Activated CD4-positive, alpha-beta T cell treated with anti-CD3 and anti-CD28 coated beads, Interleukin-2, Interleukin-6, amounts not matched to agents 100 ng/mL and 50 ng/mL, durations not matched to agents 16 hours and 8 hours (primary cell): ENCODE measurements at places on chromosomes 7 and 10.

- DNase-seq: peak; percentile 88
Measured at GRCh38 chr10:69045441-69046300, 42.2 kb upstream of the SRGN start.

DNA sequence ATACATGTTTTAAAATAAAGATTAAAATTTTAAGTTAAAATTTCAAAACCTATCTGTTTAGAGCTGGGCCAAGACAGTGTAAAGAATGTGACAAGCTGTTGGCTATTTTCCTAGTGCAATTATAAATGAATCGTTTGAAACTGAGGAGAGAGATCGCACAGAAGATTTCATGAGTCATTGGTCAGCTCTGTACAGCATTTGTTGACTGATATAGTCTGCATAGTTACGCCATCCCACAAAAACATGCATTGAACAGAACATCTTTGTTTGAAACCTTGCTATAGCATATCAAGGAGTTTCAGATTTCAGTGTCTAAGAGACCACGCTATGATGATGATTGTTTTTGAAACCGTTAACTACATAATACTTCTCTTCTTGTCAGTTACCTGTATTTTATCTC is 1.3 kb upstream of the C10orf67 start:
- peak; percentile 56 for DNase-seq

GRCh38 chr7:48244864-48245271 is 73.6 kb downstream of the ABCA13 start:
- DNase-seq: no peak

DNA sequence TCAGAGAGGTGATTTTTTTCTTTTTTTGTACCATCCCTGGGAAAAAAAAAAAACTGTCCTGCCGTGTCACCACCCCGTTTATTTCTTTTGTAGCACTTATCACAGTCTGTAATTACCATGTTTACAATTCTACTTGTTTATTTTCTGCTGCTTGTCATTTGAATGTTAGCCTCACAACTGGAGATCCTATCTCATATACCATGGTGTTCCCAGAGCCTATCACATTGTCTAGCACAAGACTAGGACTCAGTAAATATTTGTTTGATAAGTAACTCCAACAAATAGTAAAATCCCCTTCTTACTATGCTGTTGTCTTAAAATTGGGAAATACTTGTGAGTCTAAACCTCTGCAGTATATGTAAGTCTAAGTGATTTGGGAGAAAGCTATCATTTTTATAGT is 36.0 kb downstream of the MKLN1 start:
- no peak for DNase-seq

- DNase-seq: no peak
Measured at GRCh38 chr7:14505906-14506305, 396.6 kb downstream of the DGKB start.

DNA sequence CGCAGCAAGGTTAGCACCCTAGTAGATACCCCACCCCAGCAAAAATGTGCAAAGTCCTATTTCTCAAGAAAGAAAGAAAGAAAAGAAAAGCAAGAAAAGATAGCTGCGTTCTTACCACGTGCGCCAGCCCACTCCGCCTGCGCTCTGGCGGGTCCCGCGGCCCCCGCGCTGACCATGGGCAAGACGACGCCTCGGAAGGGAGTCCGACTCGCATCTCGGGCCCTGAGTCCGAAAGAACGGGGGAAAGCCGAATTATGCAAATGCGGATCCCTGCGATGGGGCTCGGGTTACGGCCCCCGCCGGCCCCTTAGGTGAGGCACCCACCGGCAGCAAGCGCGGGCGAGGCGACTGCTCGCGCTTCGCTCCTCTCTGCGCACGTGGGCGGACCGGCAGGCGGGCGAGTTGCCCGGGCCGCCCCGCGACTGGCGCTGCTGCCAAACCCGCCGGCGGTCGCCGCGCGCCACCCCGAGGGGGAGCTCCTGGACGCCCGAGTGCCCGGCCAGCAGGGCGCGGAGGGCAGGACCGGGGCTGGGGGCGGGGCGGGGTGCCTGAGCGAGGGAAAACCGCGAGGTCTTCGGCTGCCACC is 2.4 kb upstream of the EGR2 start:
- peak; percentile 48 for DNase-seq

DNA sequence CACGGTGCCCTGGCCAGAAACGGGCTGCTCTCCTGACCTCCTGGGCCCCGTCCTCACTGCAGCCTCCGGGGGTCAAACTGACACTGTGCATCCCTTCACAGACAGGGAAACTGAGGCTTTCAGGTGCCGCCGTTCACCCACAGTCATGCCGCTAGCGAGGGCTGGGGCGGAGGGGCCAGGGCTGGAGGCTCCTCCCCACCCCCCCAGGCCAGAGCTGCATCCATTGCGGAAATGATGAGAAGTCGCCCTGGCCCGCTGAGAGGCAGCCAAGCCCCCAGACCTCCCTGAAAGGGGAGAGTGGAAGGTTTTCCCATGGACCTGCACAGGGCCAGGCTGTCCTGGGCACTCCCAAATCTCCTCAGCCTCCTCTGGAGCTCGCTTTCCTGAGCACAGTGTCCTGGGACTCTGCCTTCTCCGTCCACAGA is 16.5 kb upstream of the INPP5A start:
- DNase-seq: no peak

DNA sequence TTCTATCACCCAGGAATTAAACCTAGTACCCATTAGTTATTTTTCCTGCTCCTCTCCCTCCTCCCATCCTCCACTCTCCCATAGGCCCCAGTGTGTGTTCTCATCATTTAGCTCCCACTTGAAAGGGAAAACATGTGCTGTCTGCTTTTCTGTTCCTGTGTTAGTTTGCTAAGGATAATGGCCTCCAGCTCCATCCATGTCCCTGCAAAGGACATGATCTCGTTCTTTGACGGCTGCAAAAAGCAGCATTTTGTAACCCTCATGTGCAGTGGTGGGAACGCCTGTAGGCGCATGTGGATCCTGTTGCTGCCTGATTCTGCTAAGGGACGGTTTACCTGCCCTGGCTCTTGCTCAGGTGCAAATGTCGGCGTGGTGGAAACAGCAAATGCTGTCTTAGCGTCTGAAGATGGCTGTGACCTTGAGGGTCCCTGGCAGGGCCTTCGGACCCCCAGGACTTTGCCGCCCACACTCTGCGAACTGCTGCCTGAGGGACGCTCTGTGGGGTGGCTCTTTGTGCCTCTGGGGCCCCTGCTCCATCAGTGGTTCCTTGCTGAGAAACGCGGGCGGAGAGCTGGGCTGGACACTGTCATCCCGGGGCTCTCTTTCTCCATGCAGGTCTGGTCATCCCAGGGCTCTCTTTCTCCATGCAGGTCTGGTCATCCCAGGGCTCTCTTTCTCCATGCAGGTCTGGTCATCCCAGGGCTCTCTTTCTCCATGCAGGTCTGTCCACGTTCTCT is 5.6 kb upstream of the MTG1 start:
- DNase-seq: no peak

DNA sequence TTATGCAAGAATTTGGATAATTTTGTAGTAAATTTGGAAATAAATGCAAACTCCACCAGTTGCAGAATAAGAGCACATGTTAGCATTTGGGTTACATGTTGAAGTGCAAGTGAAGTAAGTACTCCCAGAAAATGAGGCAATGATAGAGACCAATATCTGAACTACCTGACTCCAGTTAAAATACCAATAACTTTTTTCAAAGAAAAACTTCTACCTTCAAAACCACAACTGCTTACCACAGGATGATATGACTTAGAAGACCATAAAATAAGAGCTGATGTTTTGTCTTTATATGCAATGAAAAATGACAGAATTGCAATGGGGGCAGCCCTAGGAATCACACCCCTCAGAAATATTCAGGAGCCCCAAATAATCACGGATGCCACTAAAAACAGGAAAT is 561.6 kb upstream of the TEX47 start:
- no peak for DNase-seq

GRCh38 chr10:33743429-33743857 is 409.0 kb upstream of the NRP1 start:
- no peak for DNase-seq

DNA sequence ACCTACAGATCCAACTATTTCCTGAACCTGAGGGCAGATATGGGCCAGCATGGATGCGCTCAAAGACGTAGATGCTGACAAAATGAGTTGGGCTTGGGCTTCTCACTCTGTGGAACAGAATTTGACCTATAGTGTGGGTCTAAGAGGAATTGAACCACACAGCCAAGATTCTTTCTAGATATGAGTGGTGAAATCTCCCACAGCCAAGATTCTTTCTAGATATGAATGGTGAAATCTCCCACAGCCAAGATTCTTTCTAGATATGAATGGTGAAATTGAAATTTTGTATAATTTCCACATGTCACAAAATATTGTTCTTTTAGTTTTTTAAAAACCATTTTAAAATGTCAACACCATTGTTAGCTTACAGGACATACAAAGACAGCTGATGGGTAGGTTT is 215.4 kb upstream of the LRGUK start:
- DNase-seq: peak; percentile 56

DNA sequence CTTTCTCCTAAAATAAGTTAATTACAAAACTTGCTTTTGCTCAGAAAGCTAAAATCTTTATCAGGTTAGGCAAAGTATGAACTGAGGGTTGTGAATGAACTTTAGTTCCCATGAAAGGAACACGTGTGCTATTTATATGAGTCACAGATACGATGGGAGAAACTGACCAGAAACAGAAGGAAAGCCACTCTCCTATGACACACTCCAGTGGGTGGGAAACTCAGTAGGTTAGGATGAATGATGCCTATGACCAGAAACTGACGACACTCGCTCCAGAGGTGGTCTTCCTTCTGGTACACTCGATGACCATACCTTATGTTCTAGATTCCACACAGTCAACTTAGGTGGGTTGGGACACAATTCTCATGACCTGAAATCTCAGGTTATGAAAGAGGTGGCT is 215.7 kb upstream of the INHBA start:
- DNase-seq: no peak

DNA sequence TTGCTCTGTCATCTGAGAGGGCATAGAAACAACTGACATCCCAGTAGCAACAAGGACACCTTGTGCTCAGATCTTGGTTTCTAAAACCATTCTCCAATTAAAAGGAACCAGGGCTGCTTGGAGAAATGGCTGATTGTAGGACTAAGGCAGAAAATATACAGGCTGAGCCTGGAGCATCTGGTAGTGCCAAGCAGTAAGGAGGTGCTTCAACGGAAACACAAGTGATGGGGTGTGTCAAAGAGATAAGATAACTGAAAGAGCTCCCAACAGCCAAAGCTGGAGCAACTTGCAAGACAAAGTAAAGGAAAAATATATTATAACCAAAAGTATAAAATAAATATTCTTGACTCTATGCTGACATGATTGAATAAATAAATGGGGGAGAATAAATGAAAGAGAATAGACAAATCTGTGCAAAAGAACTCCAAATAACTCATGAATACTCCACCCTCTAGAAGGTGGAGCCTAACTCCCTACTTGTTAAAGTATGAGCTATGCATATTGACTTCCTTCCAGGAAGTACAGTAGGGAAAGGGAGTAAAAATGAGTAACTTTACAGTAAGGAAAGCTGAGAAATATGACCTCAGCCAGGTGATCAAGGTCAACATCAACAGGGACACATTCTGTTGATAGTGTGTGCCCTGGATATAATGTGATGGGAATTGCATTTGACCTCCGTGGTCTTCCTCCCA is 162.4 kb downstream of the NOC3L start:
- DNase-seq: no peak

DNA sequence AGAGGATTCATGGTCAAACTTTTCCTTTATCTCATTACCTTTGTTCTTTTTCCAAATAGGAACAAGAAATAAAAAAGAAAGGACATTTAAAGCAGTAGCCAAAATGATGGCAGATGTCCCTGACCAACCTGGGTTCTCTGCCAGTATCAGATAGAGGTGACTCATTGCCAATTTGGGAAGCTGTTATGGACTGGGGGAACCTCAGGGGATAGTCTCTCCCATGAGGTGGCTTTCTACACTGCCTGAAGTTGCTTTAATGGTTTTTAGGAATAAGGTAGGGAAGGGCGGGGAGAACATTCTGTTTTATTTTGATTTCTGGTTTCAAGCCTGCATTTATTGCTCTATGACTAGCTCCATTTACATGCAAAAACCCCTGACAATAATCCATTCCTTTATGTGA is 457.9 kb upstream of the TPK1 start:
- no peak for DNase-seq

GRCh38 chr10:95663496-95663895 is 7.0 kb upstream of the ALDH18A1 start:
- DNase-seq: no peak

- DNase-seq: no peak
Measured at GRCh38 chr7:69388452-69389137, 209.7 kb upstream of the AUTS2 start.

- no peak for DNase-seq
Measured at GRCh38 chr10:71397296-71398212, 834 bp downstream of the CDH23 start.

DNA sequence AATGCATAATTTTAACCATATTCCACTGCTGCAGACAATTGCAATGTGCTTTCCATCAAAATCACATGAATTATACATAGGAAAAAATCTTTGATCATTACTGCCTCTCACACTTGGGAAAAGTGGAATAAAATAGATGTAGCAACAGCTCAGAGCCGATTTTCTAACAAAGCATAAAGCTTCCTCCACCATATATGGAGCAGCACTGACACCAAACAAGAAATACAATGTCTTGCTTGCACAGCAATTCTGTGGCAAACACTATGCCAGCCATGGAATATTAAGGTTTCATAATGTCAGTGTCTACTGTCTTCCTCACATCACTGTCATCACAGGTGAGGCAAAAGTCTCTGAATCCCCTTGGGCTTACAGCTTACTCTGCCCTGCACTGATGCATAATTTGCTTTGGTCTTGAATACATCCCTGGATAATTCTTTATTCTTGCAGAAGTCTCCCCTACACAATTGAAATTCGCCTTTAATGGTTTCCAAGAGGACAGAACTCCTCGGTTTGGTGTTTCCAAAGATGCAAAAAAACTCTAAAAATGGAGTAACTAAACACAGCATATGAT is 198.5 kb downstream of the CACNA2D1 start:
- DNase-seq: no peak

- DNase-seq: no peak
Measured at GRCh38 chr10:44990302-44990655, 10.4 kb upstream of the ZNF22 start.

- DNase-seq: no peak
Measured at GRCh38 chr10:4426866-4427265, 399.1 kb upstream of the AKR1E2 start.

DNA sequence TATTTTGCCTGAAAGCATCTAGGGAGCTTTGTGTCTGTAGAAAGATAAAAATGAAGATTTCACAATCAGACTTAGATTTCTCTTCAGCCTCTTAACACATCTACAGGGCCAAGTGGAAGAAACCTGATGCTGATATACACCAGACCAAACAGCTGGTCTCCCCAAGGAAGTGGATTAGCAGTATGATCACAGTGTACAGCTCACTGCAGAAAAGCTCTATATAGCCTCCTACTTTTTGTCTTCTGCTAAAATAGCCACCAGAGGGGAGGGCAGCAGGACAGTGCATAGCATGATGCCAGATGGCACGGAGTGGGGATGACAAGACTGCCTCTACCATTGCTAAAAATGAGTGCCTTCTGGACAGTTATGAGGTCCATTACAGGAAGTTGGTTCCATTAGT is 16.0 kb downstream of the FAM13C start:
- DNase-seq: no peak

GRCh38 chr7:2641406-2642393 is 9.9 kb downstream of the TTYH3 start:
- DNase-seq: no peak
